ENCODE measurements at places on chromosomes 4 and X.

DNA sequence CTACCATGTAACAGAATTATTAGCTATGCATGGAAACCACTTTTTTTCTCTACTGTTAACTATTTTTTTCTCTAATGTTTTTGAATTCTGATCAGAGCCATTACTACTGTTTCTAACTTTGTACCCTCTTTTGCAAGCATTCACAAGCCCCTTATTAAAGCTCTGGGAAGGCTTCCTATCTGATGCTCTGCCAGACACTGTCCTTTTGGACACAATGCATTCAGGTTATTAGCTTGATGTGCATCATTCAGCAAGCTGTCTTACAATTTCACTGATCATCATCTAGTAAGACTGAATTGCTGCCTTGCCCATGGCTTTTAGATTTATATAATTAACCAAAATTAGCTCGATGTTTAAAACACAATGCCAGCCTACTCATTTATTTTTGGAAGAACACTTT, 155.1 kb downstream of the NR3C2 start:
- DNase-seq, result no peak

DNA sequence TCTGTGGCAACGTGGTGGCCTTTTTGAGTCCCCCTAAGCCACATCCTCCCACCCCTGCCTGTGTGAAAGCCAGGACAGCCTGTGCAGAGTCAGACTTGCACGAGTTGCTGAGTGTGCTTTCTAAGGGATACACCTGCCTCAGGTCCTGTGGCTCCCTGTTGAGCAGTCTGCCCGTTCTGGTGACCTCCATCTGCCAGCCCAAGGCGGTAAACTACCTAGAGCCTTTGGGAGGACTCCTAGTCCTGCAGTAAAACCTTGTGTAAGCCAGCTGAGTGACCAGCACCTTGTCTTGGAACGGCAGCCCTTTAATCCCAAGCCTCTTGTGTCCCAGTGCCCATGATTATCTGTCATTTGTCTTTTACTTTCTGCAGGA, 69.3 kb downstream of the NBDY start:
- no peak for DNase-seq

GRCh38 chr4:64715741-64716140, 306.5 kb upstream of the TECRL start:
- DNase-seq, result no peak

GRCh38 chr4:12852338-12853307, 631.5 kb downstream of the RAB28 start:
- no peak for DNase-seq

DNA sequence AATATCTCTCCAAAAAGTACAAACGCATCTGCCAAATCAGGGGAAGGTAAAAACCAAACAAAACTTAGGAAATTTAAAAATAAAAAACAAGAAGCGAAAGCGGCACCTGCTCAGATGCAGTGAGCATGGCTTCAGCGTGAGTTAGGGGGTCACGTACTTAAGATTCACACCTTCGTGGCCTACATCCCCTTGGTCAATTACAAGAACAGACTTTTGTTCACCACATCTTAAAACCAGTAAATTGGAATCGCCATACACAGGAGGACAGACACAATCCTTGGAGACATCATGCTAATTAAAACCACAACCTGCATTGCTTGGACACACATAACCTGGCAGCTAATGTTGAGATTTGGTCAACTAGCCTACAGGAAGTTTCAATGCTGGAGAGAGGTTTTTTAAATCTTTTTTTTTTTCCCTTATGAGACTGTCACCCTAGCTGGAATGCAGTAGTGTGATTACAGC, 12.5 kb upstream of the SEL1L3 start:
- DNase-seq, result no peak

DNA sequence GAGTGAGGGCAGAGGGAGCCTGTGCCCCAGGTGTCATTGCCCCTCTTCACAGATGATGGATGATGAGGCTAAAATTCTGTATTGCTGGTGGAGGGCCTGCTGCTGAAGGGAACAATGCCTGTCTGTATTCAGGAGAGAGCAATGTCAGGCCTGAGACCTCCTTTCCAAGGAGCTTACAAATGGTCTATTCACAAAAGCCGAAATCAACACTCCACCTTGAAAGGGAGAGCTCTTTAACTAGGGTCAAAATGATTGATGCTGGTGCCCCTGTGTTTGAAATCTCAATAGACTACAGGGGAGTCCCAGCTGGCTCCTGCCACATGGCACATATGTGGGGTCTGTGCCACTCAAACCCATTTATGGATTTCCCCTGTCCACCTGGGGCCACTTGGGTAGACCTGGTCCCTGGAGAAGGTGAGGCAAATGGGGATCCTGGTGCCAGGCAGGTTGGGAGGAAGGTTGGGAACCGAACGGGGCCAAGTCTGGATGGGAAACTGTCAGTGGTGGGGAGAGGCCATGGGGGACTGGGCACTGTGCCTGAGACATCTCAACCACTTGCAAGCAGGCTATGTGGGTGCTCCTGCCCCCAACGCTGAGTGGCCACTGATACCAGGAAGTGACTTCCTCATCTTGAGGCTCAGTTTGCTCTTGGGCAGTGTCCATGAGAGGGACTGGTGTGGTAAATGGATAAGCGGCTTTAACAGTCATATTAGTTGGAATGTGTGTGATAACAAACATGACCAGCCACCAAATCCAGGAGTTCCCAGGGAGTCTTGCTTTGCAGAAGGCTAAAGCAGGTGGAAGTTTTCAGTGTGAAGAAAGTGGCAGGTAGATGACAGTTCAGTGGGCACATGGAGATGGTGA, 223.8 kb upstream of the PSAPL1 start:
- no peak for DNase-seq

DNA sequence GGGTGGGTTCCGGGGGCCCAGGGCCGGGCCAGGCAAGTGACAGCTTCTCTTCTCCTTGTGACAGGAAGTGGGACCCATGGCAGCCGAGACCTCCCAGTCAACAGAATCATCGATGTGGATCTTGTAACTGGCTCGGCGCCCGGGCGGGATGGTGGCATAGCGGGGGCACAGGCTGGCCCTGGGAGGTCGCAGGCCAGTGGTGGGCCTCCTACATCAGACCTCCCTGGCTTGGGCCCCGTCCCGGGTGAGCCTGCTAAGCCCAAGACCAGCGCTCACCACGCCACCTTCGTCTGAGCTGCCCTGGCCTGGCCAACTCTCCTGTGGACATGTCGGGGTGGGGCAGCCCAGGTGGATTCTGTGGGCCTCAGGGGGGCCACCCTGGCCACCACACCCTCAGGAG, 2.4 kb upstream of the HGFAC start:
- DNase-seq, result no peak

GRCh38 chrX:37060999-37061398, 52.8 kb downstream of the FAM47C start:
- DNase-seq, result no peak

- DNase-seq, result no peak
These were observed 194.9 kb downstream of the CBLL2 start for GRCh38 chrX:22467571-22467970.

DNA sequence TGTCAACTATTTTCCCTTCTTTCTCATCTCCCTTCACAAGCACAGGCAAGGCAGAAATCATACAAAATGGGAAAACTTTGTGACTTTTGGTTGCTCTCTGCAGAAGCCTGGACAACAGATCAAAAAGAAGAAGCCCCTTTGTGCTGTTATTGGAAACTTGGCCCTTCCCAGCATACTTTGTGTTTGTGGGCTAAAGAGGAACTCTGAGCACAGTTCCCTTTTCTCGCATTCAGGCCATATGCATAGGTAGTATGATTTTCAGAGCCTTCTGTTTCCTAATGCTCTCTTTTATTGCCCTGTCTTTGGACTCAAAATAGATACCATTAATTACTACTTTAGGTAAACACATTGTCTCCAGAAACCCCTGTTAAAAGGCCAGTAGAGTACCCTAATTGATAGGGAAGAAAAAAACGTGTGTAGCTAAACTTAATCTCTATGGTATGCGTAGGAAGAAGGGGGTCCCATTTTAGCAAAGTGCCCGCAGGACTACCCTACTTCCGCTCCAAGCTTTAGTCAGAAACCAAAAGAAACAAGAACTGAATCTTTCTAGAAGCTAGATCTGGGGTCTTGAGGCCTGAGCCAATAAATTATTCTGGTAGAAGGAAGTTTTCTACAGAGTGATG, 26.6 kb downstream of the VSIG4 start:
- DNase-seq, result no peak

DNA sequence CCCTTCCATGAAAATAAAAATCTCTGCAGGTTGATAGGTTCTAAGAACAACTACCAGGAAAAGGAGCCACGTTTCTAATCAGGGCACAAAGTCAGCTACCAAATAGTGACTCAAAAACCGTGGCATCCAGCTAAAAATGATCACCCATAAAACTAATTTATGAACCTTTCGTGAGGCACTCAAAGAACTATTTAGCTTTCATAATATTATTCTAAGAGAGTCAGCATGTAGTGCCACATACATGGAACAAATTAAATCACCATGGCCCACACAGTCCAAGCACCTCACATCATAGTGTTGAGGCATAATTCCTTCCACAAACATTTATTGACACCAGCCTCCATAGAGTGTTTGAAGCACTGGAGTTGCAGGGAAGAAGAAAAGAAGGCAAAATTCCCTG, 252.0 kb upstream of the PPARGC1A start:
- DNase-seq, result no peak

GRCh38 chrX:149871940-149872339, 9.0 kb upstream of the MAGEA8 start:
- peak; percentile 51 for DNase-seq

All from activated CD8-positive, alpha-beta memory T cell treated with anti-CD3 and anti-CD28 coated beads for 4 hours (primary cell).